ENCODE measurements at places on chromosomes 2 and 18. TPM values are rescaled to one million over a fixed set of nuclear protein-coding genes. Genes with fewer than 3 reads are reported as not detected.

- DNase-seq: no peak
Observed at GRCh38 chr2:119142824-119143223, 15.7 kb downstream of the C1QL2 start.

DNA sequence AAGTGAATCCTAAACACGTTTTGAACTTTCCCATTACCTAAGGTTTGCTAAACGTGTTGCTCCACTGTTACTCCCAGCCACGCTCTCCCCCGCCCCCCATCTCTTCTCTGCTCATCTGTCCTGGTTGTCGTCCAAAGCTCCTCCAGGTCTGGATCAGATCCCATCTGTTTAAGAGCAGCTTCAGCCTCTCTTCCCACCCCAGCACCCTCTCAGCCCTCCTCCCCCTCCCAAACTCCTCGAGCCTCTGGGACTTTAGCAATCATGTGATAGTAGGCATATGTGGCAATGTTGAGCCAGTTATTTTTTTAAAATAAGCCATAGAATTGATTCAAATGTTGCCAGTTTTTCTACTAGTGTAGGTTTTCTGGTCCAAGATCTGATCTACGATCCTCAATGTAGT is 20.0 kb upstream of the LPIN1 start:
- DNase-seq: no peak

Gene SKOR2
- total RNA-seq: not detected

- no peak for DNase-seq
Observed at GRCh38 chr2:80102026-80102425, 202.5 kb downstream of the LRRTM1 start.

- DNase-seq: no peak
Observed at GRCh38 chr2:112137516-112138158, 548 bp upstream of the FBLN7 start.

Gene MAPK4
- total RNA-seq: 6.5 TPM

Gene HAAO
- 28.9 TPM for total RNA-seq

Data from ovary (tissue), 10 donors.